Stimulated activated CD4-positive, alpha-beta T cell treated with anti-CD3 and anti-CD28 coated beads, Interleukin-2, amount 100 ng/mL, for 24 hours (primary cell): ENCODE measurements at places on chromosomes 11 and 22.

- DNase-seq: no peak
Measured at GRCh38 chr11:112864672-112865071, 96.5 kb upstream of the NCAM1 start.

DNA sequence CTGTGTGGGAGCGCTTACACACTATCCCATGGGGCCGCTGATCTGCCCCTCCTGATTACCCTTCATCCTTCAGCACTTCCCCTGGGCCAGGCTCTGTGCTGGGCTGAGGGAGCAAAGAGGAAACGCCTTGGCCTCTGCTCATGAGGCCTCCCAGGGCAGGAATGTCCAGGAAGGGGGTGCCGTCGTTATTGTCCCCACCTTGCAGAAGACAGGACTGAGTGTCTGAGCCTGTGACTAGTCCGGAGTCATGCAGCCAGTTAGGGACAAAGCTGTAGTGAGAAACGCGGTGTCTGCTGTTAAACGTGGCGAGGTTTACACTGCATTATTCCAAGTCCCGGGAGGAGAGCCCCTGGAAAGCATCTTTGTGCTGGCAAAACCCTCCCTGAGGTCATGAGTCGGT lies 160.0 kb downstream of the TRIM29 start:
- DNase-seq: no peak

DNA sequence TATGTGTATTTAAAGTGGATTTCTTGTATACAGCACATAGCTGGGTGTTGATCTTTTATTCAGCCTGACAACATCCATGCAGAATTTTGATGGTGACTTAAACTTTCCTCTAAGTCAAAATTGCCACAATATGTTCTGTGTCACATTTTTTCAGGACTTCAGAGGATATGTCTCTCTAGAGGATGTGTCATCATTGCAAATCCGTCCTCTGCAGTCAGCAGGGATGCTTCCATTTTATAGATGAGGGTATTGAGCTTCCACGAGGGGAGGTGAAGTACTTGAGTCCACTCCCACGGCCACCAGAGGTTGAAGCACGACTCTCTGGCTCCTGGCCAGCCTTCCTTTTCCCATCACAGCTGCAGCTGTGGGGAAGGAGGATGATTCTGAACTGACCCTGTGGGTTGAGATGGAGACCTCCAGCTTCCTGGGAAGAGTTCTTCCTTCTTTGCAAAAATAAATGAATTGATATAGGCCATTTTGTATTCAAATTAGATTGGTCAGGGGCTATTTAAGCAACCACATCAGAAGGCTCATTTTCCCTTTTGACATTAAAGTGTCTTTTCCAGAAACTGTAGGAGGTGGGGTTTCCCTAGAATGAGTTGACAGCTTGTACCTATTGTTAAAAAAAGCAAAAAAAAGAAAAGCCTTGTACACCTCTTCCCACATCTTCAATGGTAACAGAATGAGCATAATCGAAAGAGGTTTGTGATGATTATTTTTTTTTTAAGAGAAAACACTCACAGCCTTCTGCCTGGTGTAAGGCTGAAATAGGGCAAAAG lies 55.2 kb upstream of the MYEOV start:
- peak; percentile 11 for DNase-seq

- no peak for DNase-seq
Measured at GRCh38 chr11:19625438-19625837, 87.2 kb upstream of the NAV2 start.

GRCh38 chr22:20238536-20238900 lies 29.6 kb downstream of the RTN4R start:
- peak; percentile 70 for DNase-seq

GRCh38 chr11:122633219-122633829 lies 22.2 kb upstream of the UBASH3B start:
- no peak for DNase-seq

GRCh38 chr22:46739094-46739870 lies 1.2 kb upstream of the CERK start:
- no peak for DNase-seq

GRCh38 chr22:25987948-25988347 lies 181.3 kb upstream of the SEZ6L start:
- DNase-seq: no peak

DNA sequence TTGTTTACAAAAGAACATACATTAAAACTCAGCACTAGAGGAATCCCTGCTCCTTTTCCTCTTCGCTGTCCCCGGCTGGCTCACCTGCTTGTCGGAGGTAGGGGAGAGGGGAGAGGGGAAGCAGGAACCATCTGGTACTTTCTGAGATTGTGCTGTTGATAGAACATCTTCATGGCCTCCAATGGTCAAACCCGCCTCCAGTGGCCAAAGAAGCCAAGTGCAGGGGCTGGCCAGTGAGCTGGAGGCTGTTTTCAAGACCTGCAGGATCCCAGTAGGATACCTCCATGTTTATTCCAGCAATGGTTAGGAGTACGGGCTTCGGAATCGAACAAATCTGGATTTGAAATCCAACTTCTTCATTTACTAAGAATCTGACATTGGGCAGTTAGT lies 92.6 kb downstream of the PKNOX2 start:
- DNase-seq: no peak

GRCh38 chr11:58497951-58498350 lies 10.0 kb downstream of the OR5B21 start:
- no peak for DNase-seq

GRCh38 chr11:103529181-103529684 lies 420.0 kb downstream of the DYNC2H1 start:
- DNase-seq: no peak

- DNase-seq: no peak
Measured at GRCh38 chr22:17063411-17064106, 21.2 kb upstream of the IL17RA start.

DNA sequence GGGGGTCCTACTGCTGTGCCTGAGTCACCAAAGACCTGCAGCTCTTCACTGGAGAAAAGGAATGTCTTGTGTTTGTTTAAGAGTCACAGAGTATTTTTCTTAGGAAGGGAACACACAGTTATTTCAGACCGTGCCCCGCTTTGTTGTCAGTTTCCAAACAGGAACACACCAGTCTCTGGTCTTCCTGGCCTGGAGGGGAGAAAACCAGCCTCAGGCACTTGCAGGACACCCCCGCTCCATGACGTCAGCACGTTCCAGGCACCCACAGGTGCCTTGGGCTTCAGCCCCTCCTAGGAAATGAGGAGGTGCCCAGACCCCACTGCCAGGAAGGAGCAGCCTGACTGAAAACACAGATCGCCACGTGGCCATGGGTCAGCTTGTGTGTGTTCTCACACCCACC lies 5.4 kb downstream of the DEAF1 start:
- no peak for DNase-seq

DNA sequence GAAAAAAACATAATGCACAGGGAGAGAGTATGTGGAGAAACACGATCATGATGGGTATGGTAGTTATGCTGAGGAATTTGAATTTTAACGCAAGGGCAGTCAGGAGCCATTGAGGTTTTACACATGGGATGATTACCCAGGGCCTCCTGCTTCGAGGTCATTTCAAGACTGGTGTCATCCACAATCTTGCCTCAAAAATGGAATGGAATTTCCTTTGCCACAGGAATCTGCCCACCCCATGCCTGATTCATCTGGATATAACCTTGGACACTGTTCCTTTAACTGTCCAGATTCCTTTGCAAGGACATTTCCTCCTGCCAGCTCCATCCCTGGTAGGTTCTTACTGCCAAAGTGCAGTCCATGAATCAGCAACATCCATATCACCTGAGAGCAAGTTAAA lies 655.9 kb upstream of the TENM4 start:
- DNase-seq: no peak

DNA sequence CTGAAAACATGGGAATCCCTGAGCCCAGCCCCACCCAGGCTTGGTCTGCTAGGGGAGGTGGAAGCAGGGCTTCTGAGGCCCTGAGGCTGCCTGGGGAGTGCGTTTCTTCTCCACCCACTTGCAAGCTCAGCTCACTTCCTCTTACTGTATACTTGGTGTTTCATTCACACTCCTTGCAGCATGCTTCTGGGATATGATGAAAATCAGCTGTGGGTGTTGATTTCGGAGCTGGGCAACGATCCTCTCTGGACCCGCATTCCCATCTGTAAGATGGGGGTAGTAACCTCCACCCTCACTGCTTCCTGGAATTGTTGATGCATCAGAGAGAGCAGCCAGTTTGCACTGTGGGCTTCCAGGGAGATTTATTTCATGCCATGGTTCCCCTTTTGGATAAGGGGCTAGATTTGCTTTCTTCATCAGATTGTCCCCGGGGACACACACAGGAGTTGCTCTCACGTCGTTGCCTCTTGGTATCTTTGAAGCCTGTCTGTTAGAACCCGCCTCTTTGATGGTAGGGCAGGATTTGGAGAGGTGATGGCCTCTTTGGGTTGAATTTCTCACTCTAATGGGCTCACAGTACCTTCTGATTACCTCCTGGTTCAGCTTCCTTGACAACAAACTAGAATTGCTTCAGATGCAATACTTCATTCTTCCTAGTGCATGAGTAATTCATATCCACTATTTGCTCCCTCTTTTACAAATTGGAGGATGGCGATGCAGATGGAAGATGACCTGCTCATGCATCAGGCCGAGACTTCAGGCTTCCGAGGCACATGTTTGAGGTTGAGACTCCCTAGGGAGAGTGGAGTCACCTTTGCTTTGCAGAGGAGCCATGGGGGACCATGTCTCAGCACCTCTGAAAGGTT lies 40.4 kb downstream of the BCR start:
- no peak for DNase-seq

- no peak for DNase-seq
Measured at GRCh38 chr11:34105957-34106504, 602 bp downstream of the NAT10 start.

GRCh38 chr11:114243461-114244372 lies 52.5 kb upstream of the NNMT start:
- DNase-seq: no peak

GRCh38 chr22:22098457-22099193 lies 116.0 kb upstream of the TOP3B start:
- no peak for DNase-seq

DNA sequence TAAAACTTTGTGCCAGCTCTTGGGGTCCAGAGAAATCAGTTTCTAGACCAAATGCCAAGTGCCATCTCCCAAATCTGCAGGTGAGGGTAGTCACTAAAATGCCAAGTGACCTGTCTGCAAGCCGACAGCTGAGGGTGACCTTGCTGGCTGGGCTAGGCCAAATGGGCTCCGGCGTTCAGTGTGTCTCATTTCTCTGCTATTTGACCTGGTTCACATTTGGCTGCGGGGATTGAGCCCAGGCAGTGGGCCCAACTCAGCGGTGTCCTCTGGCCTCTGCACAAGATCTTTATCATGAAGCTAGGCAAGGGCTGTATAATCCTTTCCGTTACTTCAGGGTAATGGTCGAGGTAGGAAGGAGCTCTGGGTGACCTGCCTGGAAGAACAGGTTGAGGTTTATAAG lies 87.5 kb downstream of the SNX19 start:
- no peak for DNase-seq

- DNase-seq: no peak
Measured at GRCh38 chr22:30877662-30878515, 90.7 kb downstream of the MORC2 start.

- no peak for DNase-seq
Measured at GRCh38 chr11:72696866-72697700, 22.9 kb upstream of the PDE2A start.

- no peak for DNase-seq
Measured at GRCh38 chr11:33320814-33321330, 63.7 kb downstream of the HIPK3 start.

GRCh38 chr11:35057926-35058668 lies 80.9 kb upstream of the CD44 start:
- no peak for DNase-seq

DNA sequence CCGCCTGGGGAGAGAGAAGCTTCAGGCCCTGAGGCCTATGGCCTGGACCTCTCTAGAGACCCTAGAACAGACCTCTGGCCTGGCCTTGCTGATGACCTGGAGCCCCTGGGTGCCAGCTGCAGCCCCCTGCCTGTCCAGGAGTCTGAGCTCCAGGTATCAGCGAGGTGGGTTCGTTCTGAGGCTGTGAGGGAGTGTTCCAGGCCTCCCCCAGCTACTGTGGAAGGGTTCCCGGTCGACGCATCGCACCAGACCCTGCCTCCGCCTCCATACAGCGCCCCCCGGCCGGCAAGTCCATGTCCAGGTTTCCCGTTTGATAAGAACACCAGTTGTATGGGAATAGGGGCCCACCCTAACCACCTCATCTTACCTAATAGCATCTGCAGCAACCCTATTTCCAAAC lies 111.1 kb downstream of the KCNQ1 start:
- no peak for DNase-seq

DNA sequence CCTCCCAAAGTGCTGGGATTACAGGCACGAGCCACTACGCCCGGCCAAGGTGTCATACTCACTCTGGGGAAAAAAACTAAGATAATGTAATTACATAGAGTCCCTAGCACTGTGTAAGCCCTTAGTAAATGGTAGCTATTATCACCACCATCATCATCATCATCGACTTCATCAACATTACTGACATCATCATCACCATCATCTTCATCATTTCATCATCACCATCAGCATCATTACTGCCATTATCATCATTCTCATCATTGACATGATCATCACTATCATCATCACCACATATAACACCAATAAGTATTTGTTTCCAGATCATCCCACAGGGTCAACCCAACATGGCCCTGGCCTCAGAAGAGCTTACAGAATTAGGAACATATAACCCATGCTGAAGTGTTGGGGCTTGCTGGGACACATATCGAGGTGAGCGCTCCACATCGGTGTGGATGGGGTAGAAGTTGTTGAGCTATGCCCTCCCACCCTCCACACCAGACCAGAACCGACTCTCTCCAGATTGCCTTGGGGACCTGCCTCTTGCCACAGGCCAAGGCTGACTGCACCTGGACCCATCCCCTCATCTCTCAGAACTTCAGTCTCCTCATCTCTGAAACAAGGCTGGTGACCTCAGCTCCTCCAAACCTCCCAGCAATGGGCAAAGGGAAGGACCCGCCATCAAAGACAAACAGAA lies 14.7 kb upstream of the CD5 start:
- no peak for DNase-seq

- no peak for DNase-seq
Measured at GRCh38 chr11:75154646-75155569, 4.0 kb downstream of the SLCO2B1 start.

DNA sequence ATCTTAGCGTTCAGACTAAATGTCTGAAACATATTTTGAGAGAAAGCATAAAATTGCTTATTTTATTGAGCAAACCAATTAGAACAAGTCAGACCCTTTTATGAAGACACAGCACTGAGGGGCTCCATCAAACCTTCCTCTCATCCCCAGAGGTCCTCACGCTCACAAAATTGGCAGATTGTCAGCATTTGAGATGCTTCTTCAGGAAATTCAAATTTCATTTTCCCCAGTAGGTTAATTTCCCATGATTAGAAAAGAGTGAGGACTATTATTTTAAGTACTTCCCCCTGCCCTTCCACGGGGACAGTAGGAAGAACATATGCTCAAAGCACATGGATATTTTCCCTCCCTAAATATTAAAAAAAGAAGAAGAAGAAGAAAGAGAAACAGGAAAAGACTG lies 851.8 kb downstream of the BRD1 start:
- DNase-seq: no peak

GRCh38 chr11:12543596-12544415 lies 130.4 kb upstream of the TEAD1 start:
- no peak for DNase-seq

GRCh38 chr11:79437278-79437980 lies 3.4 kb downstream of the TENM4 start:
- no peak for DNase-seq
